ENCODE measurements at places on chromosomes 3 and 15.

- DNase-seq = no peak
Observed at GRCh38 chr15:40042791-40043320, 3.9 kb upstream of the SRP14 start.

DNA sequence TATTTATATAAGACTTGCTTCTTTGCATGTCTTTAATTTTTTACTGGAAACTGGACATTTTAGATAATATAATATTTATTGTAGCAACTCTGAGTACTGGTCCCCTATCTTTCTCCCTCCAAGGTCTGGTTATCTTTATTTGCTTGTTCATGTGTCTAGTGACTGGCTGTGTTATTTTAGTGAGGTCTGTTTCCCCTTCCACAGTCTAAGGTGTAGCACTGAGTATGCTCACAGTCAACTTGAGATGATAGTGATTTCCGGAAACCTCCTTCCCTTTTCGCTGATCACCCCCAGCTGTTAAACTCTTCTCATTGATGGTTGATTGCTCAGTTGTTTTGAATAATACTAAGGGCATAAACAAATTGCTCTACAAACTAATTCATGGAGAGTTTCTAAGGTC, 37.0 kb downstream of the PCNP start:
- DNase-seq = no peak

DNA sequence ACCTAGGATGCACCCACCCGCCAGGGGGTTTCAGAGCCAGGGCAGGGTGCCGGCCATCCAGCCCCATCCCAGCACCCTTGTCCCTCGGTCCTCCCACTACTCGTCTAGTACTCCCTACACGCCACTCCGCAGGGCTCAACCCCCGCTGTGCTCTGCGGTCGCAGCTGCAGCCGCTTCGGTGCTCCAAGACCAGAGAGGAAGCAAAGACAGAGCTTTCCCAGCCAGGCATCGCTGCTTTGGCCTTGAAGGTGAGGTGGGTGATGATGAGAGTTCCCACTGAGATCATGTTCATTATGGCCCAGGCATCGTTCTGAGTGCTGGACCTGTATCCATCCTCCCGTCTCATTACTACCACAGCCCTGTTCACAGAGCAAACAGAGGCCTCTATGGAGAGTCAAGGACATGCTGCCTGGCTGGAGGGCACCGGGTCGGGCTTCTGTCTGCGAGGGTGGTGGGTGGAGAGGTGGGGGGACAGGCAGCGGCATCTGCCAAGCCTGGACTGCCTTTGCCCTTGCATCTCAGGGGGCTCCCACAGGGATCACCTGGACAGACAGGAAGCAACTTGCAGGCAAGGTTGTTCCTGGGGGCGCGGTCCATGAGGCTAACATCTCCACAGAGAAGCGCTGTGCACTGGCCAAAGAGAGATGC, 66.9 kb downstream of the KLF13 start:
- DNase-seq = no peak

DNA sequence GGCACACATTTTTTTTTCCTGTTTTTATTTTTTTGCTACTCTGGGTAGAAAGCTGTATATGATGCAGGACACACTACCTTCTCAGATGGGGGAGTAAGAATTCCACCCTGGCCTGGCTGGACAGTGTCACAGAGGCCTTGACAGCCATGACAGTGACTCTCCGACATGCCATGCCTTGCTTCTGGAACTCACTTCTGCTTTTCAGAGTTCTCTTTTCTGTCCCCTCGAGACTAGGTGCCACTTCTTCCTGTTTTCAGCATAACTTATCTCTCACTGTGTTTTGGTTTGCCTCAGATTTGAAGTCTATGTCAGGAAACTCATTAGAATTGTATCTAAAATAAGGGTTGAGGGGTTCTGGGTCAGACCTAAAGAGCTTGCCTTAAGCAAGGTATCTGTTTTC, 69.1 kb upstream of the SEC13 start:
- DNase-seq = no peak

DNA sequence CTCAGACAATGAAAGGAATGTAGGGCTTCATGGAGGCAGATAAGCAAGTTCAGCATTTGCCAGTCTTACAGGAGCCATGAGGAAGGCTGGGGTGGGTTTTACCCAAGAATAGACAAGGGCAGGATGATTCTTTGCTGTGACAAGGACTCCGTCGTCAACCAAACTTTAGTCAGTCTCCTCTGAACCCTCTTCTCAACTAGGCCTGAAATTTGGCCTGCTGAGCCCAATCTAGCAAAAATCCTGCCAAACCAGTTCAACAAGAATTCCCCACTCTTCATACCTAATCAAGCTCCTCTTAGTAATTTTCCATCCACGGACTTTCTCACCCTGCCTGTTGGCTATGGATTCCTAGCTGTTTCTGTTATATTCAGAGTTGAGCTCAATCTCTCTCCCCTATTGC, 280.5 kb downstream of the TBL1XR1 start:
- no peak for DNase-seq

DNA sequence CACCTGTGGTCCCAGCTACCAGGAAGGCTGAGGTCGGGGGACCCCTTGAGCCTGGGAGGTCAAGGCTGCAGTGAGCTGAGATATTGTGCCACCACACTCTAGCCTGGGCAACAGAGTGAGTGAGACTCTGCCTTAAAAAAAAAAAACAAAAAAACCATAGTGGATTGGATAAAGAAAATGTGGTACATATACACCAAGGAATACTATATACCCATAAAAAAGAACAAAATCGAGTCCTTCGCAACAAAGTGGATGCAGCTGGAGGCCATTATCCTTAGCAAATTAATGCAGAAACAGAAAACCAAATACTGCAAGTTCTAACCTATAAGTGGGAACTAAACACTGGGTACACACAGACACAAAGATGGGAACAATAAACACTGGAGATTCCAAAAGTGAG, 20.6 kb upstream of the ARF4 start:
- no peak for DNase-seq

DNA sequence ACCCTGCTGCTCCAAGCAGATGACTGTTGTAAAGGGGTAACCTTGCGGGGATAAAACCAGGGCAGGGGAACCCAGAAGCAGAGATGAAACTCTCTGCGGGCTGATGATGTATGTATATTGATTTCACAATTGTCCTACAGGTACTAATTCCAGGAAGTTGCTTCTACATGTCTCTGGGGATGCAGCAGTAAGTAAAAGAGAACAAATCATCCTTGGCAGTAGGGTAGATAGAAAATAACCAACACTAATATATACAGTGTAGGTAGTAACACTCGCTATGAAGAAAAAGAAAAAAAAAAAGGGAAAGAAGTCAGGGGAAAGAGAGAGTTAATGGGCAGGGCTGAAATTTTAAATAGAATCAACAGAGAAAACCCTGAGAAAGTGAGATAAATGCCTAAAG, 50.2 kb downstream of the EPHA3 start:
- no peak for DNase-seq

DNA sequence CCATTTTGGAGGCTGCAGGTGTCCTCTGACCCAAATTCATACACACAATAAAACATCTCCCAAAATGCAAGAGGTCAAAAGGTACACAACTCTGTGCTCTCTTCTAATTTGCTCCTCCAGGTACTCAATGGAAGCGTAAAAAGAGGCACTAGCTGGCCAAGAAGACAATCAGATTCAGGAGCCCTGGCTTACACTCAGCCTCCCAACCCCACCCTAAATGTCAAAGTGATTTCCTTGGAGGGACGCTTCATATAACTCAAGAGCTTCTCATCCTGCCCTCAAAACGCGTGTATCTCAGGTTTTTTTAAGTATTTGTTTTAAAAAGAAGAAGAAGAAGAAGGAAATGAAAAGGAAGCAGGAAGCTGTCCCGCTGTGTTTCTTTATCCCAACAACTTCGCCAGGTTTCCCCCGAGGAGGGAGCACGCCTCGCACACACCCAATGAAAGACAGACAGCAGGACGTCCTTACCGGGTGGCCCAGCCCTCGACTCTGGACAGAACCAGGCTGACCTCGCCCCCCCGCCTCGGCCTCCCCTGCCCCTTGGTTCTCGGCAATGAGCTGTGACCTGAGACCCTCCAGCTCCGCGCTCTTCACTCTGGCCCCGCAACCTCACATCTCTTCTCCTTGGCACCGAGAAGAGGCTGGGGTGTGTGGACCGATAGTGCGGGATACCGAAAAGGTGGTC, 620.7 kb upstream of the ZNF385D start:
- DNase-seq = no peak

GRCh38 chr15:34889476-34889875, 80.1 kb downstream of the AQR start:
- no peak for DNase-seq

GRCh38 chr3:49273825-49274532, 3.1 kb downstream of the C3orf62 start:
- DNase-seq = no peak

GRCh38 chr15:65963911-65964482, 94.7 kb downstream of the RAB11A start:
- DNase-seq = no peak

DNA sequence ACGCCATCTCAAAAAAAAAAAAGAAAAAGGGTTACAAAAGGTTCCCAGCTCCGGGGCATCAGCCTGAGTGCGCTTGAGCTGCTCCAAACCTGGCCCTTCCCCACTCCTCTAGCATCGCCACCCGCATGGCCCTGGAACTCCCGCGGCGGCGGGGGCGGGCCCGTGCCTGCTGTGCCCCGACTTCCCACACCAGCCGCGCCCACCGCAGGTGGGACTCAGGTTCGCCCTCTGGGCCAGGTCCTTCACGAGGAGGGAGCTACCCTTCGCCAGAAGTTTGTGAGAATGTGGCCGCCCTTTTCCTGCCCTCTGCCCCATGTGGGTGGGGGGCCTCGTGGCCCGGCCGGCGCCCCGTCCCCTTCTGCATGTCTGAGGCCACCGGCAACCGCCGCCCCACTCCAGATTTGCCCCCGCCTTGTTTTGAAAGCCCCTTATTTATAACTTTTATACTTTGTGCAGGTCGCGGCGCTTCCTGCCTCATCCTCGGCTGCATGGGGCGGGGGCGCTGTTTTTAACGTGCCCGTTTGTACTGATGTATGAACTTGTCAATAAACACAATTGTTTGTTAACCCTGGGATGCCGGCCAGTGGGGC, 507 bp upstream of the JMJD7 start:
- DNase-seq = no peak

DNA sequence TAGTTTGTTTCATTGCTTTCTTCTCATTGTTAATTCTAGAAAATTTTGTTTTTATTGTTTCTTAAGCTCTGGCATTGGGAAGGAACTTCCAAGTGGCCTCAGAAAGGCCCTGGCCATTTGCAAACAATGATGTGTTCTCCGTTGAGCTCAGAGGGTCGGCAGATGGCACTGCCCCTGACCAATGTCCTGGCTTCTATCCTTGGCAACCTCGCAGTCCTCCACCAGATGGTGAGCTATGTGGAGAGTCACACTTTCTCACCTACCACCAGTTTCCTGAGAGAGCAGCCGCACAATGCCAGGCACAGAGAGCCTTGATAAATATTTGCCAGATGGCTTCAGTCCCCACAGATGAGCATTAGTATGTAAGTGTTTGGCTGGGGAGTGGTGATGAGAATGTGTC, 343.7 kb downstream of the EPHB1 start:
- DNase-seq = no peak

- DNase-seq = no peak
Observed at GRCh38 chr3:129185783-129186182, 2.1 kb upstream of the CNBP start.

DNA sequence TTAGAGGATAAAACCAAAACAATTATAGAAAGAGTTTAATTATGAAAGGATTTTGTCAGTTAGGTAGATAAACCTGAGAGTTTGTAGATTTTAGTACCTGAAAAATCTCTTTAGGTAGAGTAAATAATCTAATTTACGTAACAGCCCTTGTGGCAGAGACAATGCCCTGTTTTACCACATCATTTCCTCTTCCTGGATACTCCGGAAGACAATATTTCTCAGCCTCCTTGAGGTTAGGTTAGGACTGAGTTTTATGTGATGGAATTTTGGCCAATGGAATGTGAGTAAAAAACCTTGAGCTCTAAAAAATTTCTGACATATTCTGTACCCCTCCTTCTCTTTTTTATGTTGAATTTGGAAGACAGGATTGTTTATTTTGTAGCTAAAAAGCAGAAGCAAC, 50.7 kb upstream of the TPRG1 start:
- no peak for DNase-seq

DNA sequence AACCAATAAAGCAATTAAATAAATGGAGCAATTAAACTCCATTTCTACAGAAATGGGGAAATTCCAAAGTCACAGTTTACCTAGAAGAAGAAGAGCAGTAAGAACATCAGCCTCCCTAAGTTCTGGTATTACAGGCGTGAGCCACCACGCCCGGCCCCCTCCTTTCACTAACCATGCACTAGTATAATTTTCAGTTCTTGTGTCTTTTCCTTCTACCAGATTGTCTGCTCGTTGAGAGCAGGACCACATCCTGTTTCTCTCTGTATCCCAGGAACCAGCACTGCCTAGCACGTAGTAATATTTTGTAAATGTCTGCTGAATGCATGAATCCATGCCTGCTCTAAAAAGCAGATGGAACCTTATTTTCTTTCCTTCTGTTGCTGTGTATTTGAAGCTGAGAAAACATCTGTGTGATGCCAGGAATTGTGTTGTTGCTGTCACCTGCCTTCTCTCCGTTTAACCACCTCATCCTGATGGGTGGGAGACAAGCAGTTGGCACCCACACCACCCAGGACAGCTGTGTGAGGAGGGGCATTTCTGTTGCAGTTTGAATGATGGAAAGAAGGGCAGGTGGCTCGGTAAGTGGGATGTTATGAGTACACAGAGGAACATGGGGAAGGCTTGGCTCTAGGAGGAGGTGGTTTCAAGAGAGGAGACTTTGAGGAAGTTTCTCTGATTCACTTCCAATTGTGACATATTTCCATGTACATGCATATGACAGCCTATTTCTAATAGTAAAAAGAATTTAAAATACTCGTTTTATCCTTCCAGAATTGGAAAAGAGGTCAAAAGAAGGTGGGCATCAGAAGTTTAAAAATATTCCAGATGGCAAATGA, 30.1 kb downstream of the PXYLP1 start:
- no peak for DNase-seq

- DNase-seq = no peak
Observed at GRCh38 chr3:161273589-161274218, 52.6 kb downstream of the NMD3 start.

DNA sequence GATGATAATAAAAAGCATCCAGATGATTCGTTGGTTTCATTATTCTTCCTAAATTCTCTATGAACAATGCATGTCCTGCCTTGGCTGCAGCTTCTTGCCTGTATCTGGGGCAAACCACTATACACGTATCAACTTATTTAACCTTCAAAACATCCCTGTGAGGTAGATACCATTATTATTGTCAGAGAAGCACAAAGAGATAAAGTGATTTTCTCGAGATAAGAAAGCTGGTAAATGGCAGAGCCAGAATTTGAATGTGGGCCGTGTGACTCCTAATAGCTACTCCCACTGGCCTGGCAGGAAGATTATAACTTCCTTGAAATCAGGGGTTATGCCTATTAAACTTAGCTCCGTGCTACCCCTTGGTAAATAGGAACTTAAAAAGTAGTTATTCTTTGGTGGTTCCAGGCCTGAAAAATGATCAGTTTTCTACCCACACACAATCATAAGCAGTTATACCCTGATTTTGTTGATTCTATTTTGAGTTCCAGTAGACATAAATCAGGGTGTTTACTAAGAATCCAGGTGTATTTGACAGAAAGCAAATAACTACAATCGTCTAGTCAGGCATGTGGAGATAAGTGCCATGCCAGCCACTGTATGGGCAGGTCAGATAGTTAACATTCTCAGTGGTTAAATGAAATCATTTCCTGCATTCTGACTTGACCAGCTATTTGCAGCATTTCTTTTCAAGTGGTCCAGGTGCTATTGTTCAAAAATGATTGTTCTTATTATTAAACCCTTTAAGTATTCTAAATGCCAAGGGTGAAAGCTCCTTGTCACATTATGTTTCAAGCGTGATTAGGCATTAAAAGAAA, 99.2 kb upstream of the LRRN1 start:
- no peak for DNase-seq

- no peak for DNase-seq
Observed at GRCh38 chr3:119620899-119621298, 23.2 kb downstream of the PLA1A start.

- DNase-seq = no peak
Observed at GRCh38 chr15:96818861-96819260, 488.4 kb downstream of the NR2F2 start.

All from AG08396 (cell line).